ENCODE measurements at places on chromosomes 3 and 15.

DNA sequence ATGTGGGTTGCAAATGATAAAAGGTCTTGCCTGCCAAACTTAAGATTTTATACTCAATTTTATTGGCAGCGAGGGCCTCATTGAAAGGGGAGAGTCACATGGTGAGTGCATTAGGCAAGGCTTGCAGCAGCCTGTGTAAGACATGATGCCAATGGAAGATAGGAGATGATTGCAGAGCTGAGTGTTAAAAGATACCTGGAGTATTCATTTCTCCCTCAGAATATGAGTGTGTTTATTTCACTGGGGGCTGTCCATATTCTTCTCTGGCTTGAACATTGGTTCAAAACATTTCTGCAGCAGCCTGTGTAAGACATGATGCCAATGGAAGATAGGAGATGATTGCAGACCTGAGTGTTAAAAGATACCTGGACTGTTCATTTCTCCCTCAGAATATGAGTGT is 165.2 kb upstream of the NUDT16 start:
- DNase-seq, result no peak

DNA sequence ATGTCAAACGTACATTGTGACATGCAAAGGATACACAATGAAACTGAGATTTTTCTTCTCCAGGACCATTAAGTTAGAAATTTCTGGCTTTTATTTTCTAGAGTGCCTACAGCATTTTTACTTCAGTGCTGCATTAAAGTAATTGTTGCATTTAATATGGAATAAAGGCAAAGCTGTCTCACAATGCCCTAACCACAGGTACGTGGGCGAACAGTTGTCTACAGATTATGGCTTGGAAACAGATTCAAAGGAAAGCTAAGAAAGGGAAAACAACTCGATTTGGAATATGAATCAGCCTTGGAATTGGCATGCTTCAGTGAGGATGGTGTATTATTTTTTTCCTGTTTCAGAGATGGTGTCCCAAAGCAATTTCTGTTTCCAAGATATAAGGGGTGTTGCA is 79.1 kb upstream of the TUSC7 start:
- DNase-seq, result no peak

- DNase-seq, result no peak
These were observed 23.3 kb upstream of the TMEM158 start for GRCh38 chr3:45249391-45249790.

DNA sequence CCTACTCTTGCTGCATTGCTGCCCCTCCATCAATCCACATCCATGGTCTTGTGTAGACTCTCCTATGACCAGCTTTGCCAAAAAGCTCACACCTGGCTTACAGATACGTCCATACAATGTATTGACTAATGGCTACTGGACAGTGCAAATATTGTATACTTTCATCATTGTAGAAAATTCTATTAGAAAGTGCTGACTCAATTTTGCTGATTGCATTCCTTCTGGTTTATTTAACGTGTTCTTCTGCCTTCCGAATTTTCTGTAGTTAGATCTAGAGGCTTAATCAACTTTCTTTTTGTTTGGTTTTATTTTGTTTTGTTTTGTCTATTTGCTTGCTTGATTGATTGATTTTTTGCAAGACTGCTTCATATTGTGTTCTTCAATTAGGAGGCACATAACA is 29.8 kb upstream of the CNOT10 start:
- no peak for DNase-seq

- no peak for DNase-seq
These were observed 206.3 kb upstream of the KCNMB2 start for GRCh38 chr3:178329936-178330335.

DNA sequence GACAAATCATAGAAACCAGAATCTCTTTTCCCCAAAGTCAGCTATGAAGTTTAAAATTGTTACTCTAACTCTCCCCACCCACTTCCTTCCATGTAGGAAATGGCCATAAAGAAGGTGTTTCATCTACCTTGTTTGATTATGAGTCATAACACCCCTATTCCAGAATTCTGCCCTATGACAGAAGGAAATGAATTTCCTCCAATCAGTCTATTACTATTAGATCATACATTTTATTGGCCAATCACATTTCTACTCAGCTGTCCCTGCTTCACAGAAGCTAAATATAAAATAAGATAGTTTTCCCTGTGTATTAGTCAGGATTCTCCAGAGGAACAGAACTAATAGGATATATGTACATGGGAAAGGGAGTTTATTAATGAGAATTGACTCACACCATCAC is 102.1 kb downstream of the TGFBR2 start:
- DNase-seq, result no peak

DNA sequence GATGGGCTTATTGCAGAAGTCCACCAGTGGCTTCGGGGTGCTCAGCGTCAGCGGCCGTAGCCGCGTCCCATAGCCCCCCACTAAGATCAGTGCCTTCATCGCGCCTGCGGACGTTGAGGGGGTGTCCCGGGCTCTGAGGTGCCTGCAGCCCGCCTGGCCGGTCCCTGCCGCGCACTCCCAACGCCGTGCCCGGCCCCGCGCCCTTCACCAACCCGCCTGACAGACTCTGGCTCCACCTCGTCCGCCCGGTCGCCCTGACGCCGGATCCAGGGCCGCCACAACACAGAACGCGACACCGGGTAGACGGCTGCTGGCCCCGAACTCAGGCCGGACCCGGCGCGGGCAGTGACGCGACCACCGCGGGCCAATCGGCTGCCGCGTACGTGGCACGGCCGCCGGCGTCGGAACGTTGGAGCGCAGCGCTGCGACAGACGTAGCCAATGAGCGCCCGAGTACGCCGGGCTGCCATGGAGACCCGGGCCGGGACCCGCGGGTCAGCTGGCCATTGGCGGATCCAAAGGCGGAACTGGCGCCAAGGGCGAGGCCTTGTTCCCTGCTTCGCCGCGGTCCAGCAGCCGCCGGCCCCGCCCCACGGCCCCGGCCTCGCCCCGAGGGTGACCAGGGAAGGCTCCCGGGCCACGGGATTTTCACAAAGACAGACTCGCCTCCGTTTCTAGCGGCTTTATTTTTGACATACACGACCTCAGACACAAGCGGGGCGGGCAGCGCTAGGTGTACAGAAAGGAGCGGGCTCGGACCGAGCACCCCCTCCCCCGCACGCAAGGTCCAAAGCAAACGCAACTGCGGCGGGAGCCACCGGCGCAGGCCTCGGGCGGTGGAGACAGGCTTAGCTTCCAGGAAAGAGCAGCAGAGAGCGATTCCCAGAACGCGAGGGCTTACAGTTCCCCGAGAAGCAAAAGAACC is at the start of gene GMPPB:
GMPPB (minus strand) TSS at position 324 of the 924 bp plus-strand sequence; CDS start at position 99, 225 bp downstream.
- peak; percentile 69 for DNase-seq

- no peak for DNase-seq
These were observed 1.5 kb upstream of the NCK1 start for GRCh38 chr3:136860541-136860940.

- no peak for DNase-seq
These were observed 40.6 kb downstream of the XYLB start for GRCh38 chr3:38386992-38387750.

DNA sequence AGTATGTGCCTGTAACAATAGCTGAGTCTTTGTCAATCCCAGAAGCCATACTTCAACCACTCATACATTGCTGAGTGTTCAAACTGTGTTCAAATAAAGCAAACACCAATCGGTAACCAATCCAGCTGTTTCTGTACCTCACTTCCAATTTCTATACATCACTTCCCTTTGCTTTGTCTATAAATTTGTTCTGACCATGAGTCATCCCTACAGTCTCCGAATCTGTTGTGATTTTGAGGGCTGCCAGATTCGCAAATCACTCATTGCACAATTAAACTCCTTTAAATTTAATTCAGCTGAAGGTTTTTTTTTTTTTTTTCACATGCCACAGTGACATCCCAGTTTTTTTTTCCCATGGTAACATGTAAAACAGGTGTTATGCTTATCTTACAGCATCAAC is 870.3 kb downstream of the NAALADL2 start:
- no peak for DNase-seq

GRCh38 chr15:63902671-63903035 is 68.9 kb upstream of the HERC1 start:
- no peak for DNase-seq

DNA sequence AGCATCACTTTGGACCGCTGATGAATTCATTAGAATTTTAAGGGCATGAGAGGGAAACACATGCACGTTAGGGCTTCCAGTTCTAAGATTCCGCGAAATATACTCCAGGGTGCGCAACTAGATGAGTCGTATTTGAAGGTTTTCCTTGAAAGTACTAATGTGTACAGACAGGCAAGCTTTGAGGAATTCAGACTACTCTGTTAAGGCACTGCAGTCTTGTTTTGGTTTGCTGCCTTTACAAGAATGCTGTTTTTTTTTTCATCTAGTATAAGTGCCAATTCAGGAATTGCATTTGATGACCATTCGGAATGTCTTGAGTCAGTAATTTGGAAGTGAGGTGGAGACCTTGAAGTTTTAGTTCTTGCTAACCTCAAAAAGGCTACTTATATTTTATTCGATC is 19.1 kb downstream of the TRNT1 start:
- DNase-seq, result no peak

DNA sequence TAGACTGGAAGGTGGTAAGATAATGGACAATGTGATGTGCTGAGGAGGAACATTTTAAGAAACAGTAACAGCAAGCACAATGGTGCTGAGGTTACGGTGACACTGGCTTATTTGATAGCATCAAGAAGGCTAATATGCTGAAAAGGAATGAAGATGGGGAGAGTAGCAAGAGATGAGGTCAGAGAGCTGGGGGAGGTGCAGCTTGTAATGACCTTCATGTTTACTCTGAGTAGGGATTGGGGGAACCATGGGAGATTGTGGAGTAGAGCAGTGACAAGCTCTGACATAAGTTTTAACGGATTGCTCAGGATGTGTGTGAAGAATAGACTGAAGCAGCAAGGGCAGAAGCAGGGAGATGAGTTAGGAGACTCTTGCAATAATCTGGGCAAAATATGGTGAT is 56.7 kb downstream of the DGKG start:
- no peak for DNase-seq
